Head of caudate nucleus (tissue), 42 donors: ENCODE measurements at places on chromosomes 3 and 15.

DNA sequence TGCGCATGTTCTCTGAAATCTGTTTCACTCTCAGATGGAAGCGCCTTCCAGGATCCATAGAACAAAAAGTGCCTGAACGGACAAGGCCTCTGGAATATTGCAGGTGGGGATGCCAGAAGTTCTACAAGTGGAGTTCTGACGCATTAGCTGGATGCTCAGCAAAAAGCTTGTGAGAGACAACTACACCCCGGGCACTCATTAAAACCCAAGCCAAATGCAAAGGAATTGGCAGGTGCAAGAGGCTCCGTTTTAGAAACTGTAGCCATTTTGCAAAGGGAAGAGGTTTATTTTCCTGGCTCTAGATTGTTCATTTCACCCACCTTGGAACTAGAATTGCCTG lies 35.2 kb upstream of the SLC24A5 start:
- no peak for DNase-seq

DNA sequence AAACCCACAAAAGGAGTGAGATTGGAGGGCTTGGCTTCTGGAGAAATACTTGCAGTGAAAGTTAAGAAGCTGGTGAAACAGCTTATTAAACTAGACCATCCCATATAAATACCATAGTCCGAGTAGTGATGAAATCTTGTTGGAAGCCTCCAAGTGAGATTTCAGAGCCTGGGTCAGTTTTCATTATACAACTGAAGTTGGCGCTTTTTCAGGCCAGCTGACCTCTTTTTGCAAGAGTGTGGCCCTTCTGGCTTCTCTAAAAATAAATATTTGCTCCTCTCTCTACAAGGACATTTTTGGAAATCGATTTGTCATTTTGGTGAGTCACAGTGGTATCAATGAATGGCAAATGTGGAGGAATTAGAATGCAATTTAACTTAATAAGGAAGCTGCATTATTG lies 51.2 kb upstream of the THRB start:
- no peak for DNase-seq

- no peak for DNase-seq
Observed at GRCh38 chr3:189272500-189273119, 100.8 kb downstream of the TPRG1 start.

DNA sequence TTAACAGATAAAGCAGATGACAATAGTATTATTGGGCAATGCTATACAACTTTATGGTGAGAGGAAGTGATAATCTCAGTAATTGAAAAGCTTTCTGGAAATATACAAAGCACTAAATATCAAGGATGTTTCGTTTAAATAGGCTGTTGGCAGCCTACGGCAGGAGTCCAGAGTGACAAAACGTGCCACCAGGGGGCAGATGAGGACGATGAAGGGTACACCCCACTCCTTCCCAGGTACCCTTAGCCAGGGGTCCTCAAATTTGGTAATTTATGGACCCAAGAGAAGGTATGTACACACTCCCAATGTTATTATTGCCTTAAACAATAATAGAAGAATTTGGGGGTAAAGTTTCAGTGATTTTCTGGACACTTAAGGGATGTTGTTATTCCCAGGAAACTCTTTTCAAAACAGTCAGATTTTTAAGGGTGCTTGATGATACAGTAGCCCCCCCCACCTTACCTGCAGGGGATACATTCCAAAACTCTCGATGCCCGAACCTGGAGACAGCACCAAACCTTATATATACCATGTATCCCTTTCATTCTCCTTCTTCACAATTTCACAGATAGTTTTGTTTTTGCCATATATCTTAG lies 1.4 kb upstream of the MAGEL2 start:
- peak; percentile 60 for DNase-seq

DNA sequence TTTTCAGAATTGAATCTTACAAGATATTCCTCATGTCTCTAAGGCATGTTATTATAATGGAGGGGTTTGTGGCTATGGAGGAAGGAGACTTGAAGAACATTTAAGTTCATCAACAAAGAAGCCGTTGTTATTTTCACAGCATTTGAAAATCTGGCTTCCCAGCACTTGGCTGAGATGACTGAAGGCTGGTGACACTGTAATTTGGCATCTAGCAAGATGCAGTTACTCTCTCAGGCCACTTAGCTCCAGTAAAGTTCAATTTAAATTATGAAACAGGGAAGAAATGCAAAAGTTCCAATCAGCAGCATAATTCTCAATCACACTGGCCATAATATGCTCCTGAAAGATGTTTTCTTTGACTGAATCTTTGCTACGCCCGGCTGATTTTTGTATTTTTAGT lies 139.4 kb upstream of the NUDT16 start:
- no peak for DNase-seq

DNA sequence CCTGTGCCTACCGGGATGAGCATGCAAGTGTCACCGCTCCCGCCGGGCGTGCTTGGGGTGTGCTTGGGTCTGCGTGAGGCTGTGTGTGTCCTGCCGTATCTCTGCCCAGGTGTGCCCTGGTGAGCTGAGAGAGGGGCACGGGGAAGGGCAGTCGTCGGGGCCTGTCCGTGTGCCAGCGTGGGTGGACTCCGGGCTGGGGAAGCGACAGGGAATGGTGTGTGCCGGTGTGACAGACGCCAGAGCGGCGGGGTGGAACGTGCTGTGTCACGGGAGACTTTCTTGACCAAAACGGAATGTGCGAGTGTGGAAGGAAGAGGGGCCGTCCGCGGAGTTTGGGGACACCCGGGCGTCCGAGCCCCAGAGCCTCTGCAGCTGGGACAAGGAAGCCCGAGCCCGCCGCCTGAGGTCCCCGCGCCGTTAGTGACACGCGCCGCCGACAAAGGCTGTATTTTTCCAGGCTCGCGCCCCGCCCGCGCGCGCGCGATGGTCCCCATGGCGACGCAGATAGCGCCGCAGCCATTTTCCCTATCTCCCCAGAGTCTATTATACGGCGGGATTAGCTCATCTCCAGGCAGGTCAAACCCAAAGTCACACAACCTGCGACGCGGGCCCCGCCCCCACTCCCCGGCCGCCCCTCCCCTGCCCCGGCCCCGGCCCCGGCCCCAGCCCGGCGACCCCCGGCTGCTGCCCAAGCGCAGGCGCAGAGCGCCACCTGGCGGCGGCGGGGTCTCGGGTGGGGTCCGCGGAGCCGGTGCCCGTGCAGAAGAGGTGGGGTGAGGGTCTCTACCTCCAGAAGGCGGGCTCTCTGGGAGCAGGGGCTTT lies 4.5 kb upstream of the GATA2 start:
- peak; percentile 70 for DNase-seq

- DNase-seq = no peak
Observed at GRCh38 chr15:52787123-52787503, 3.0 kb downstream of the ONECUT1 start.

GRCh38 chr3:72270072-72270681 lies 485.2 kb upstream of the PROK2 start:
- DNase-seq = no peak

DNA sequence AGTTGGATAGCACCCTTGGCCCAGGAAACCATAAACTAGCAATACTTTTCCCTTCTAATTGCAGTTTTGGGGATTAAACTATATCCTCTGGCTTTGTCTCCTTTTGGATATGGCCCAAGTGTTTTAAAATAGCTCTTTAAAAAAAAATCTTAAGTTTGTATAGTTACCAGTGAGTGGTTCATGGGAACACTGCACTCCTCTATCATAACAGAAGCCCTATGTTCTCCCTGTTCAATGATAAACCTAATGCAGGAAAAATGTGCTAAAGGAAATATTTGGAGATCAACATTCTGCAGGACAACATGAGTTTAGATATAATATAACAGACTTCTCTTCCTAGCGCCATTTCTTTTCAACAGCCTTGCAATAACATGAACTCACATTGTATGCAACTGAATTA lies 13.1 kb downstream of the MRPL47 start:
- DNase-seq = no peak
